ENCODE measurements at places on chromosomes 7 and 10.
A peak's percentile ranks its signal among the peaks of the same experiment; 100 is the strongest.

GRCh38 chr7:5217396-5217795 is 27.4 kb downstream of the WIPI2 start:
- no peak for DNase-seq

- no peak for DNase-seq
Observed at GRCh38 chr7:36723951-36724664, at the start of gene AOAH. AOAH (minus strand) TSS chr7:36724494; CDS start chr7:36724148, 346 bp downstream.

GRCh38 chr10:97509120-97509680 is 10.5 kb downstream of the UBTD1 start:
- DNase-seq: no peak

DNA sequence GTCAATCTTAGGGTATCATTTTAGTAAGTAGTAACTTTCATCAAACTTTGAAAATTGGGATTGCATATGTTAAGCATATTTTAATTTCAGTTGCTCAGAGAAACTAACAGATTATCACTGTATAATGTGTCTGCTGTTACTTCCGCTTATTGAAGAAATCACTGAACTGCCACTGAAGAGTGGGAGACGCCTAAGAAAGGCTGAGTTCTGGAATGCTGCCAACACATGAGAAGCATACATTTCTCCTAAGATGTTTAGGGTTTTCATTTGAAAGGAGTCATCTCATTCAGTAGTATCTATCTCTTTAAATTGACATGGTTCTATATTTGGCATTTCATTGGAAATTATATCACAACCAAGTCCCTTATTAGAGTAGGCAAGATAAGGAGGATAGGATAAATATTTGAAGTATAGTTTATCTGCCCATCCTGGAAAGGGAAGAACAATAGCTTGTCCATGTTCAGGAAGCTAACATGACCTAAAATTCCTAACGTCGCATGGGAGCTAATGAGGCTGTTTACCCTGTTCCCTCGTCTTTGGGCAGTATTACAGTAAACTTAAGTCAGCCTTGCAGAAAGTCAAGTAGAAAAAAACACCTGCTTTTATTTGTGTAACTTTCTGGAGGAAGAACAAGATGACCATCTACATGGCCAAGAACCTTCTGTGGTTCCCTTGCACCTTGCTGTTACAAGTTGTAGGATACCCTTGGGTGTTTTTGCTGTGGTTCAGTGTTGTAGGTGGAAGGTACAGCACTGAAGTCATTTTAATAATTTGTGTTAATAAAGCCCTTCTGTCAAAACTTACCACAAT is 67.3 kb downstream of the NHLRC2 start:
- DNase-seq: no peak

DNA sequence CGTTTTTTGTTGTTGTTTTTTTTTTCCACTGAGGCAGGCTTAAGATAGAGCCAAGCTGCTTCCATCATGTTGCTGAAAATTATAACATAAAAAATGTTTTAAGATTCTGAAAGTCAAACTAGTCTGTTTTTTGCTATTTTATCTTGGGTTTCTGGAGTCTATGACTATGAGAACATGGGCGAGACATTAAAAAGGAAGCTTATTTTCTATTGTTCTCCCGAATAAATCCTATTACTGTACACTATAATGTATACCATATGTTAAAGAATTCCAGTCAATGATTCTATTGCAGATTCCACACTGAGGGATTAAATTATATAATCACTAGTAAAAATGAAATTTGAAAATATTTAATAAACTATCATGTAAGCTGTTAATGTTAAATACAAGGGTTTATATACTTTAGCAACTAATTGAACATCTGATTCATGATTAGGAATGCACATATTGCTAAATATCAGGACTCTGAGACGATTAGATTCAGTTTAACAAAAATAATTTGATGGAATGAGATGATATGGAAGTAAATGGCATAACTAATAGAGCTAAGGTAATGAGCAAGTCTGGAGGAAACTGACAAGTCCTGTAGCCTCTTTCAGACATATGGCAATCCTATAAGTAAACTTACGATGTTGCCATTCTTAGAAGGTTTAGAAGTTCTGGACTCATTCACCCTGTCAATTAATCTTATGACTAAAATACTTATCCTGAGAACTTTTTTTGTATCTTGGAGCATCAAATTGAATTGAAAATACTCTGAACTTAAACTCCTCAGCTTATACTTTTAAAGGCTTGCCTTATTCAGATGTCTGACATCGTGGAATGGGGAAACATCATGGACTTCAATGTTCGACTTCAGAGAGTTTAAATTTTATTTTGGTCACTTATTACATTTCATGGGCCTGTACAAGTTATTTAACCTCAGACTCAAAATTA is 294.8 kb upstream of the DGKB start:
- no peak for DNase-seq

DNA sequence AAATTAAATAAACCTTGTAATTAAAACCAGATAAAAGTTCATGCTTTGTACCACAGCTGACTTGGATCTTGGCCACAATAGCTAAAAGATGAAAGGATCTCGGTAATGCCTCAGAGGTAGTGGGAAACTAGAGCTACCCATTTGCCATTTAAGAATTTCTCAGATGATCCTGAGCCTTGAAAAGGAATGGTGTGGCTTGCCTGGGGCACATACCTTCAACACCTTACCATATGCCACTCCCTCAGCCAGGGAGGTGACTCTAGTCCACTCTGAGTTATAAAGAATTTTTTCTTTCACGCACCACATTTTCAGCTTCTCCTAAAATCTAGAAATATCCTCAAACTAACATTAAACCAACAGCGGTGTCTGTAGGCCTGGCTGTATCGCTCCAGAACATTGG is 516.3 kb upstream of the TEX47 start:
- DNase-seq: no peak

- no peak for DNase-seq
Observed at GRCh38 chr7:24902276-24902675, 77.7 kb downstream of the OSBPL3 start.

- DNase-seq: no peak
Observed at GRCh38 chr7:20602306-20602705, 13.2 kb upstream of the ABCB5 start.

GRCh38 chr10:101018600-101019439 is 12.1 kb downstream of the PDZD7 start:
- peak; percentile 46 for DNase-seq

- DNase-seq: no peak
Observed at GRCh38 chr10:72322030-72322279, 32.8 kb downstream of the DNAJB12 start.

DNA sequence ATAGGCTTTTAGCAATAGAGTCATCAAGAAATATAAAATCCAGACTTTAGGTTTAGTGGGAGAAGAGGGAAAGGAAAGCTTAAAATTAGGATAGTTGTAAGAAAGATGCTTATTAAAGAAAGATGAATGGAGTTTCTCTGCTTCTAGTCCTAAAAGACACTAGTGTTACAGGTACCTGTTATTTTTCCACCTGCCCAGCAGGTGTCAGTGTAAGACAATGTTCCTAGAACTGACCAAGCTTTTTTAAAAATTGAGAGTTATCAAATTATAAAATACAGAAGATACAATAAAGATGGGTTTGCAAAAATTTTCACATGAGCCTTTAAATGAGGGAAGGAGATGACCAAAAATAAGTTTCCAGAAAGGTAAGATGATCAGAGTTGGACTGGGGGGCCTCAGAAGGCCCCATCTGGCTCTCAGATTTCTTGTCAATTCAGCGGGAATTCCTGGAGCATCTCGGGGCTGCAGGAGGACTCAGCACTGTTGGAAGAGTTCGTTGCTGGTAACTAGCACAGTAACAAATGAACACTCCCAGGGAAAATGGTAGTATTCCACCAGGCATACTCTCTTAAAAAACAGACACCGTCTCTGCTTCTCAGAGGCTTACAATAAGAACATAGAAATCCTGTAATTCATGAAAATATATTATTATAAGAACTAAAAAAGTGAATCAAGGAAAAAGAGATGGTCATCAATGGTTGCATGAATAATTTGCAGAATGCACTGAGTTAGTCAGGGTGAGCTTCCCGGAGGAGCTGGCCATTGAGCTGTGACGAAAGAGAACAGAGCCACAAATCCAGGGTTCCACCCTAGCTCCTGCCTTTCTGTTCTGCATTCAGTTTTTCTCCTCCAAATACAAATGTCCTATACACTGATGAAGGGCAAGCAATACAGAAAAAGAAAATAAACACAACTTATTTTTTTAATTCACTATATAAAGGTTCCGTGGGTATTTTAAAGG is 71.8 kb upstream of the PIK3CG start:
- DNase-seq: peak; percentile 66

DNA sequence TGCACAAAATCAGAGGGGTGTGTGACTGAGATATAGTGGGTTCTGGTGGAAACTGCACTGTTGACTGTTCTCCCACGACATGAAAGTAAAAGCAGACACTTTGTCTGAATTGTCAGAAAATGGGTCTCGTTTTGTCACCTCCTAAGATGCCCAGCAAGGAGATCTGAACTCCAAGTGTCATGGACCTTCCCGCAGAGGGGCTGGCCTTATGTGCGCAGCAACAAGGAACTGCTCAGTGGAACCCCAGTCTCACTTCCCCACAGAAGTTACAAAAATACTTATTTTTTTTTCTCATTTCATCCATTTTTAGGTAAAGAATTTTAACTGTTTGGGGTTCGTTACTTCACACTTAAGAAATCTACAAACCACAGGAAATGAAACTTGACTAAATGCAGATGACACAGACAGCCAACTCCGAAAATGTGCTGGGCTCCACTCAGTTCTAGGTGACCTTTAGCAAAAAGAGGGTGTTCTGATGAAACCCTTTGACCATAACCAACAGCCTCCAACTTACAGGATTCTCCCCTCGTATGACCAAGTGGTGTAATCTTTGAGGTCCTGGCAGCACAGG is 115.0 kb downstream of the FAM107B start:
- no peak for DNase-seq

GRCh38 chr10:97371696-97372095 is 29.4 kb downstream of the RRP12 start:
- DNase-seq: no peak

- no peak for DNase-seq
Observed at GRCh38 chr10:132716691-132717490, 69.1 kb downstream of the NKX6-2 start.
